ENCODE measurements at places on chromosomes 7 and 10.

DNA sequence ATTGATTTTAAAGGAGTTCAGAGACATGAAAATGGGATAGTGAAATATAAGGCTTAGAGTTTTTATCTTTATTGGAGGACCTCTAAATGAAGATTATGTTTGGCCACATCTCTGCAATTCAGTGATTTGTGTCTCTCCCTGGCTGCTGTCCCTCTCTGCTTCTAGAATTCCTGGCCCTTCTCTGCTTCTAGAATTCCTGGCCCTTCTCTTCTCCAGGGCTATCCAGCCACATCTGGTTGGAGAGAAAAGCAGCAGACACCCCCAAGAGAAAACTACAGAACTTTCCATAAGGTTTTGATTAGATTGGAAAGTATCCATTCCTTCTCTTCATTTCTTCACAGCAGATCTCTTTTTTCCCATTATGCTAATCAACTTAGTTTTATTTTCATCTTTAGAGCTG lies 135.5 kb downstream of the NPY start:
- DNase-seq = no peak

- DNase-seq = no peak
These were observed 307.8 kb downstream of the GPAM start for GRCh38 chr10:111875725-111876124.

DNA sequence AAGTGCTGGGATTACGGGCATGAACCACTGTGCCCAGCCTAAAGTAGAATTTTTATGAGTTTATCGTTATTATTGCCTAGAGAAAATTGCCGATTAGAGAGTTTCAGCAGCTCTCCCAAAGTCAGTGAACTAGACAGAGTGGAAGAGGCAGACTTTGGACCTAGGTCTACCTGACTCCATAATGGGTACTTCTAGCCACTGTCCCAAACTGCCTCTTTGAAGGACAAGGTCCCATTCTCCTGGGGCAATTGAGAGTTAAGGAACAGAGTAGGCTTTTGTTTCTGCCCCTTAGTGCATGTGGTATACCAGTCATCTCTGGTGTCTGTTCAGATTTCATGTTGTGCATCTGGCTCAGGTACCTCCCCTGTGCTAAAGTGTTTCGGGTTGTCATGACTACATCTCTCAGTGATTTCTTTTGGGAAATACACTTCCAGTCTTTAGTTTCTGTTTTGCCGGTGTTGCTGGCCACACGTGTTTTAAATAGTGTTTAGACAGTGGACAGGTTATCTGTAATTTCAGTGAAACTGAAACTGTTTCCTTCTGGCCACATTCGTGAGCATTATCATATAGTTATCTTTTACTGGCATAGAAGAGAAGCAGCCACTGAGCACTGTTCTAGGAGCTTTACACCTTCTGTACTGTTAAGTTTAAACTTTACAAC lies 4.7 kb downstream of the TMEM236 start:
- DNase-seq = no peak

GRCh38 chr10:121526801-121527221 lies 71.4 kb downstream of the FGFR2 start:
- DNase-seq = no peak

GRCh38 chr7:5187605-5188004 lies 2.4 kb upstream of the WIPI2 start:
- DNase-seq = no peak

DNA sequence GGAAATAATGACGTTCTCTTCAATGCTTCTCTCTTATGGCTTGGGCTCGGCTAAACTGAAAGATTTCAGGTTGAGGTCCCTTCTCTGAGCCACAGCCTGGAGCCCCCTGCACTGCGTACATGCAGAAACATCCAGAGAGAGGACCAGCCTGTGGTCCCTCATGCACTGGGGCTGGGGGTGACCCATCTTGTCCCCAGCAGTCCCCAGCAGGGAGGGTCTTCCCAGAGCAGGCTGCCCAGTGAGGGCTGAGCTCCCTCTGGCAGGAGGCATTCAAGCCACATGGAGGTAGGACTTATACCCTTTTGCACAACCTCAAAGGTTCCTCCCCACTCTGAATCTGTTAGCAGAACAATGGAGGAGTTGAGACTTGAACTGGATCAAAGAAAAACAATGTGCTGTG lies 7.4 kb downstream of the GDF10 start:
- DNase-seq = no peak

DNA sequence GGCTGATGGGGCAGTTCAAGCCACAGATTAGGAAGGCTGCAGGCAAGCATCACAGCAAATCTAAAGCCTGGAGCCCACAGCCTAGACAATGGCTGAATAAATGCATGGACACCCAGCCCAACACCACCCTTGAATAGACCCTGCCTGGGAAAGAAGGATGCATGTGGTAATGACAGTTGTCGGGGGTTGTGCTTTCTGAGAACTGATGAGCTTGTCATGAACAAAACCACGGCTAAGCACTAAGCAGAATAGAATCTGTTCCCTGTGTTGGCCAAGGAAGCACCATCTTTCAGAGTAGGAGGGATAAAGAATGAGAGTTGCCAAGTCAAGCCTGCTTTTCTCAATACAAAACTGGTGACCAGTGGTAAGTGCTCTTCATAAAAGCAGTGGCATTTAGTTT lies 66.1 kb upstream of the JCAD start:
- DNase-seq = no peak

DNA sequence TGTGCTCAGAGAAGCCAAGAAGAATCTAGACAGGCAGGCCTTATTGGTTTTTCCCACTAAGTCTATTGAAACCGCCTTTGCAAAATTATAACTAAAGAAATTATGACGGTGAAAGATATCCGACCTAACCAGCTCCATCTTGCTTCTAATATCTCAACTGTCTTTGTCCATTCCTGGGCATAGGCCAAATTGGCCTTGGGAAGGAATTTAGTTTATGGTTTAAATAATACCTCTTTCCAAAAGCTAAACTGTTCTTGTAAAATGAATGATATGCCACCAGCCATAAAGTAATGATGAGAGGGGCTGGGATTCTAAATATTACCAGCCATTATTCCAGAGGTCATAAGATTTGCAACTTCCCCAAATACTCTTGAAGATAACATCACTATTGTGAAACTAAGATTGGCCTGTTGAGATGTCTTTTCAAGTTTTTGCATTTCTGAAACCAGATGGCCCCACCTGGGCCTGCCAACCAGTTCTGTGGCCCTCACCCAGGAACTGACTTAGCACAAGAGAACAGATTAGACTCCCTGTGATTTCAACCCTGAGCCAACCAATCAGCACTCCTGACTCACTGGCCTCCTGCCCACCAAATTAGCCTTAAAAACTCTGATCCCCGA lies 41.2 kb upstream of the SLC35G1 start:
- DNase-seq = no peak

- peak; percentile 22 for DNase-seq
These were observed 65.9 kb upstream of the LRRN3 start for GRCh38 chr7:111025006-111025405.

- no peak for DNase-seq
These were observed 55.4 kb downstream of the GPR26 start for GRCh38 chr10:123721441-123722049.

DNA sequence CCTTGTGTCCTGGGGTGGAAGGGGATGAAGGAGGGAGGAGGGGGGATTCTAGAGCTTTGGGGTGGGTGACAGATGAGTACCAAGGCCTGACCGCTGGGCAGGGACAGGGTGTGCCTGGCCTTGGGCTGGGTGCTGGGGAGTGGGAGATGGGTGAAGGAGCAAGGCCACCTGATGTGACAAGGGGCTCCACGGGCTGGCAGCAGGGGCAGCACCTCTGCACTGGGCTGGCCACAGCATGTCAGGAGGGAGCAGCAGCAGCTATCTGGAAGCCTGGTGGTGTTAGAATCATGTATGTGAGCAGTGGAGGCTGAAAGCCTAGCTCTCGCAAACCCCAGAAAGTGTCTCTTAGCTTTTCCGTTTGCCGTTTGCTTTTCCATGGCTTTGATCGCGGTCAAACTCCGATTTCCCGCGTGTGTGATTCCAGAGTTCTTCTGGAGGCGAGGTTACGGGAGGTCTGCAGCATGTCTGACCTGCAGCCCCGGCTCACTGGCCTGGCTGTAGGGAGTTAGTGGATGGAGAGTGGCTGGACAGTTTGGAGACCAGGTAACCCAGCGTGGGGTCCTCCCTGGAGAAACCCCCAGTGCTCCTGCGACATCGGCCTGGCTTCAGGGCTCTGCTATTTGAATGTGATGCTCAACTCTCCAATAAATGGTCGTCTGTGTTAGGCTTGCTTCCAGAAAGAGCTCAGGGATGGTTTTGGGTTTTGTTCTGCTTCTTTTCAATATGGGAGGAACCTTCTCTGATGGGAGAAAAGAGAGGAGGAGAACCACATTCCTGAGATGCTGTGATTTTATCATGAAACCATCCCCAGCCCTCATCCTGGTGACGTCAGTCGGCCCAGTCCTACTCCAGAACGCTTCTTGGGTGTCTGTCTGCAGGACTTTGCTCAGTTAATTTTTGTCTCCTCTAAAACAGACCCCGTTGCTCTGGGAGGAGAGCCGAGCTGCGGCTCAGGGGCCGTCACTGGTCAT lies 105.5 kb downstream of the CUX1 start:
- DNase-seq = no peak

GRCh38 chr10:123998197-123999141 lies 94.9 kb downstream of the CHST15 start:
- no peak for DNase-seq

- DNase-seq = no peak
These were observed 146.0 kb upstream of the AGR3 start for GRCh38 chr7:17027789-17028152.

DNA sequence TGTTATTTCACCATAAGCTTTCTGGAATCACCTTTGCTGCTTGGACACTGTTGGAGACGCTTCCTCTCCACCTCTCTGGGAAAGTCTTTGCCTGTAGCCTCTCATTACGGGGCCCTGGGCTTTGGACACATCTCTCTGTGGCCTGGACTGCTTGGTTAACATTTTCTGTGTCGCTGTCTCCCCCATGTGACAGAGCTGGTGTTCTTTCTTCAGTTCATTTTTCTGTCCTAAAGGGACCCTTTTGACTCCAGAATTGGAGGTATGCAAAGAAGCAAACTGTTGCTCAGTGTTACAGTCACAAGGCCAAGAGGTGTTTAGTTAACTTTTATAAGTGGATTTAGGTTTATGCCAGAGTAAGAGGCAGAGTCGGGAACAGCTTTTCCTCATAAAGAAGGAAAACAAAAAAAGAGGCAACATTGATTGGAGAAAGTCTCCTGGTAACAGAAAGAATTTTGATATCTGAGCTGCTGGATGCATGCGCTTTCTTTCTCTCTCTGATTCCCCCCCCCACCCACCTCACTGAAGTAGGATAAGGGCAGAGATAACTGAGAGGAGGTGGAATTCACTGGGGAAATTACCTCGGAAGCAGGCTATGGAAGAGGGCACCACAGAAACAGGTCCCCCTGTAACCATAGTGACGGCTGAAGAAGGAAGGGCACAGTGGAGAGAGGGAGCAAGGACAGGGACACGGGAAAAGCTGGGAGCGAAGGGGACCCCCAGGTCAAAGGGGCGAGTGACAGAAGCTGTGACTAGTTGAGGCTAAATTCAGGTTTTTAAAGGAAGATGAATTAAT lies 57.8 kb downstream of the LGI1 start:
- DNase-seq = no peak

DNA sequence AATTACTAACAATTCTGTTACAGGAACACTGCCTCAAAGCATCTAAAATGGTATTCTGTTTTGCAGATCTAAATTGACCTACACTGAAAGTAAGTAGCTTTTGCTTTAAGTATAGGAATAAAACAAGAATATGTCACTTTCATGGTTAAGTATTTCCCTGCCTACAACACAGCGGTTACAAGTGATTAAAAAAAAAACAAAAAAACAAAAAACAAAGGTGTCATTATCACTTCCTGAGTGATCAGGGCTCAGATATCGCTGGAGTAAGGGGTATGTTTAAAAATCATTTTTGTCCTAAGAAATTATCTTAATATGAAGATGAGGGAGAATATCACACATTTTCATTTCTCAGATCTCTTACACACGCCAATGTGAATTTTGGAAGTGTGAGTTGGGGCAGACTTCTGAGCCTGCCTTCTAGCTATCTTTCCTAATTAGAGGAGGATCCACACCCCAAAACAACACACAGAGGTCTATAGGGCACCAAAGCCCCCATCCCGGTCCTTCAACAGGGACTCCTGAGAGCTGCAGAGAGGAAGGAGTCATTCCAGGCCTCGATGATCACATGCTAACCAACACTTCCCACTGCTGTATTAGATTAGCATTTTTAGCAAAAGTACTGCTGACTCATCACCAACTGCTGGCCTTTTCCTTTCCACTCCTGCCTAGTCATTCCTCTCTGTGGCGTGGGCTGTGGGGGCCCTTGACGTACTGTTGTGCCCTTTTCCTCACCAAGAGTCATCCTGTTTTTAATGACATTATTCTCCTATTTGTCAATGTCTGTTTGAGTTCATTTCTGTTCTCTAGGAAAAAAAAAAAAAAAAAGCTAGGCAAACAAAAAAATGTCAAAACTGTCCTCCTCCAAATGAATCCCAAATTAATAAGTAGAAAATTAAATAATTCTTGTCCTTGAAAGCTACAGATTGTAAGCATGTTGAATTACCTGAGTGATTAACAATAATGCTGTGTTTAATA lies 31.2 kb downstream of the PRTFDC1 start:
- peak; percentile 37 for DNase-seq

Measured in CD4-positive, alpha-beta T cell (primary cell).